ENCODE measurements at places on chromosomes 12 and 14.

DNA sequence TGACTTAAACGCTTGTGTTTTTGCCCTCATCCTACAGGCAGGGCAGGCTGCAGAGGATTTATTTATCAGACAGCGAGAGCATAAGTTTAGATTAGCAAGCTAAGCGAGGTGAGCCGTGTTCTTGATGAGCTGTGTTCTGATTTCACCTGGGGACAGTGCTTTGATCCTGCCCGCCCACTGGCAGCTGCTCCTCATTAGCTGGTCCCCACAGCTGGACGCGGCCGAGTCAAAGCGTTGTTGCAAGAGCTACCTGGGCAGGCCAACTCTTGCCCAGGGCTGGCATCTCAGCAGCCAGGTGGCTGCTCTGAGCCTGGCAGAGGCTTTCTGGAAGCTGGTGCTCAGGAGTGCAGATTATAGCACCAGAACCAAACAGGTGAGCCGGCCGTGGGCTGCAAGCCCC lies 46.8 kb upstream of the BEGAIN start:
- no peak for DNase-seq

GRCh38 chr12:91923864-91924263 lies 221.8 kb downstream of the BTG1 start:
- no peak for DNase-seq

DNA sequence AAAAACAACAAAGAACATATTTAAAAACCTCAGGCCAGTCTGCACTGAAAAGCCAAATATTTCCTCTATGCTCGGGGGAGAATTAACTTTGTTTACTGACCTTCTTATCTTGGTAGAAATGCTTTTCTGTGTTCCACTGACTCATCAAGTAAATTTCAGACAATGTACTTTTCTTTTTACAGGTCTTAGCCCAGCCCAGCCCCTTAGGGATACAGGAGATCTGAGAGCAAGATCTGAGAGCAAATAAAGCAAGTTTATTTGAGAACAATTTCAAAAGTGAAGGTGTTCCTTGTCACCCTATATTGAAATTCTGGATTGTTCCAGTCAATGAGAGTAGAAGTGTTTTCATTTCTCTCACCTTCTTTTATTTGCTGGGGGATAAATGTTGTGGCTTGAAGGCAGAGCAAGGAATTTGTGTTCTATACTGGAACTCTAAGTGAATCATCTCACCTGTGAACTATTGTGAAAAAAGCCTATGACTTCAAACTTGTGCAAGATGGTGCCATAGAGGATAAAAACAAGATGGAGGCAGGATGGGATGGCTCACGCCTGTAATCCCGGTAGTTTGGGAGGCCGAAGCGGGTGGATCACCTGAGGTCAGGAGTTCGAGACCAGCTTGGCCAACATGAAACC lies 7.9 kb upstream of the GPRC5A start:
- DNase-seq = no peak

DNA sequence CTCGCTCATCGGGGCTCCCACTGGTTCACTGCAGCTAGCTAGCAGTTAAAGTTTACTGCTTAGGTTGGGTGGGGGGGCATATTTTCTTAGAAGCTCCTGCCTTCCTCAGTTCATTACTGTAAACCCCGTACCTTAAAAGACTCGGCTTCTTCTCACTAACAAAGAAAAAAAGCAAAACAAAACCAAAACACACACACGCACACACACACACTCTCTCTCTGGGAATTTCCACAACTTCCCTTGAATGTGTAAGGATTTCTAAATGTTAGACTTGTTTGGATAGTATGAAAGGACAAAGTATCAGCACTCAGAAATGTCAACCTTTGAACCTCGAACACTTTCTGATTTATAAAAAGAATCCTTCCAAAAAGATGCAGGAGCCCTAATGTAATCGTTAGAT lies 927 bp downstream of the PTHLH start:
- DNase-seq = no peak

DNA sequence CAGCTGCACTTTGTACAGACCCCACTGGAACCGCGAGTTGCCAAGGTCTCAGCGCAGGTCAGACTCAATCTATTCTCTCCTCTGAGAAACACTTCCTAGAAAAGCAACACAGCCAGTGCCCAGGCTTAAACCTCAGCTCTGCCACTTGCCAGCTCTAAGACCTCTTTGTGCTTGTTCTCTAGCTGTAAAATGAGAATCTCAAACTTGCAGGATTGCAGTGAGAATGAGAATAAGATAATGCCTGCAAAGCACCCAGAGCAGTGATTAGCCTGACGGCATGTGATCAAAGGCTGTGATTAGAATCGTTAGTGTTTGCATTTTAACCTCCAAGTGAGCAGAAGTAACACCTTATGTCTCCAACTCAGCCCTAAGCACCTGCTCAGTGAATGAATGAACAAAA lies 21.3 kb downstream of the ANO2 start:
- DNase-seq = no peak

GRCh38 chr12:85283560-85283959 lies 3.5 kb downstream of the ALX1 start:
- DNase-seq = no peak

DNA sequence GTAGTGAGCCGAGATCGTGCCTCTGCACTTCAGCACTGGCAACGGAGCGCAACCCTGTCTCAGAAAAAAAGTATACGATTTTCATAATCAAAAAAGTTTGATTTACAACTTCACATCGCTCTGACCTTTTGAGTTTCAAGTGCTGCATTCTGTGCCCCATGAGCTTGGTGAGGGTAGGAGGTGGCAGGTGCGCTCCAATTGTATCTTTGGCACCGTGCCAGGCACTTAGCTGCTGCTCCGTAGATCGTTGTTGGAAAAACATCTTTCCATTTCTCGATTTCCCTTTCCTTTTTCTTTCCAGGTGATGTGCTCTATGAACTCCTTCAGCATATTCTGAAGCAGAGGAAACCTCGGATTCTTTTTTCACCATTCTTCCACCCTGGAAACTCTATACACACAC lies 203.7 kb downstream of the ETV6 start:
- no peak for DNase-seq

- no peak for DNase-seq
These were observed 55.6 kb upstream of the GTF2A1 start for GRCh38 chr14:81276073-81277069.

- no peak for DNase-seq
These were observed 32.4 kb downstream of the FERMT2 start for GRCh38 chr14:52918486-52918885.

GRCh38 chr14:100523843-100524169 lies 63.4 kb downstream of the BEGAIN start:
- no peak for DNase-seq

DNA sequence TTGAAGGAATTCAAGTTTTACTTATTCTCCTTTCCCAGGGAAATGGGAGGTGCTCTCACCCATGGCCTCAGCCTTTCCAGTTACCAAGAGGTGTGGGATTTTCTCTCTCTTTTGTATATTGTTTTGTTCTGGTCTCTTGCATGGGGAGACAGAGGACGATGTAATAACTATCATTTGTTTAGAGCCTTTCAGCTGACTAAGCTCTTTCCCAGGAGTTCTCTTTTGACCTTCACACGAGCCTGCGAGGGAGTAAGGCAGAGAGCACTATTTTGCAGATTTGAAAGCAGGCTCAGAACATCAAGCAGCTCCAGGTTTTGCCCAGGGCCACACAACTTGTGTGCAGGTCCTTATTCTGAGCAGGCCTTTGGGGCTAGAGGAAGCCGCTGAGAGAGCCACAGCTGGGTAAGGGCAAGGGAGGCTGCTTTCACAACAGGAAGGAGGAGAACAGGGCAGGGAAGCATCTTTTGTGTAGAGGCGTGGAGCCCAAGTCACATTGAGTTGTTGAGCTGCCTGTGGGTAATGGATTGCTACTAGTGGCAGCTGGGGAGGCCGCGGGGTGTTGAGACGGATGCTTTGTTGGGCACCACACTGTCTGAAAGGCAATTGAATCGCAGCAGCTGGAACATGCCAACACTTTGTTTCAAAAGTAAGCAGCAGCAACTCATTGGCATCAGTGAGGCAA lies 116.2 kb downstream of the PRMT8 start:
- no peak for DNase-seq

- no peak for DNase-seq
These were observed 24.2 kb downstream of the PTPRO start for GRCh38 chr12:15346488-15346887.

- no peak for DNase-seq
These were observed 40.5 kb downstream of the COCH start for GRCh38 chr14:30914812-30915211.

DNA sequence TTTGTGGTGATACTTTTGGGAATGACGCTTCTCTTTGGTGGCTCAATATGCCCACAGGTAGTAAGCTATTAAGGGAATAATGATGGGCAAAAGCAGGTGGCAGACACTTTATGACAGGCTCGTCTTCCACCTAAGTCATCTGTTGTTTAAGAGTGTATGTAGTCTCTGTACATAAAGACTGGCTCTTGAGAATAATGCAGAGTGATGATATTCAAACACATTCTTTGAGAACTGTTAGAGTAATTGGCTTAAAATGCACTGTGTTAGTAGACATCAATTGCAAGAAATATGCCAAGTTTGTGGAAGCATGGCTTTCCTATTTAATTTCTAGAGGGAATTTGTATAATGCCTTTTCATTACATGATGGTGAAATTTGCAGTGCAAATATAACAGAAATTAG lies 694.8 kb upstream of the MIS18BP1 start:
- no peak for DNase-seq
